ENCODE measurements at places on chromosomes 2 and 18.

DNA sequence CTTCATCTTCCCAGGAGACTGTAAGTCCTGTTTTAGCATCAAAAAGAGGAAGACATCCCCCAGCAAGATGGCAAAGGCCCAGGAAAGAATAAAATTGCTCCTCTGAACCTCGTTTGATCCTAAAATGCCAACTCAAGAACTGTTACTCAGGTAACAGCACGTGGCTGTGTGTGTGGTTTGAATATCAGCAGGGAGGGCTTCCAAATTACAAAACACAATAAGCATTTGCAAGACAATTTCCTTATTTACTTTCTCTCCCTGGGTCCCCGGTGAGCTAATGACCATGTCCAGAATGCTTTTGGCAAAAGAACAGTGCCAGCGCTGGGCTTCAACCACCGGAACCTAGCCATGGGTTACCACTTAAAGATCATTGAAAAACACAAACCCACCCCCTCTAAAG, 163.6 kb downstream of the C1D start:
- DNase-seq: no peak

DNA sequence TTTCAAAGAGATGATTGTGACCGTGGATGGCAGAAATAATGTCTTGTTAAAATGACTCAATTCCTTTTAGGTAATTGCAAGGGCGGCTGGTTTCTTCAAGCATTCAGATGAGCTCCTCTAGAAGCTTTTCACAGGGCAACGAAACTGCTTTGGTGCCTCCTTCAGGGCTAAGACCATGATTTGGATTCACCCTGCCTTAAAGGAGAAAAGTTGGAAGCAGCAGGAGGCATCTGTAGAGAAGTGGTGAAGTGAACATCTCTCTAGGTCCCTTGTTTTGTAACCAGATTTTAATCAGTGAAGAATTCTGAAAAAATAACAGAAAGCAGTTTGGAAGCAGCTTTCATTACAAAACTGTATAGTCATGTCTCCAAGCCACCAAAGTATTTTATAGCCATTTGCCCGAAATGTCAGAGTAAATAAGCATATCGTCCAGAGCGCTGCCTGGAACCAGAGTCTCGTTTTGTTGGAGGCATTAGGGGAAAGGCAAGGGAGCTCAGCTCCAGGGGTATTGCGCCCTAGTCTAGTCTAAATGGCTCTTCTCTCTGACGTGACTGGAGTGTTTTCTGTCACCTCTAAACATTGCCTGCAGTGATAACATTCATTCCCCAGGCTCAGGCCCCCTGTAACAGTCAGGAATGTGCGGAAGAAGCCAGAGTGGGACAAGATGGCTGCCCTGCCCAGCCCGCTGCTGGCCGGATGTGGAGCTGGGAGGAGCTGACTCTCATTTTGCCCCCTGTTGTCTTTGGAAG, 57.8 kb upstream of the ITGB6 start:
- DNase-seq: no peak

DNA sequence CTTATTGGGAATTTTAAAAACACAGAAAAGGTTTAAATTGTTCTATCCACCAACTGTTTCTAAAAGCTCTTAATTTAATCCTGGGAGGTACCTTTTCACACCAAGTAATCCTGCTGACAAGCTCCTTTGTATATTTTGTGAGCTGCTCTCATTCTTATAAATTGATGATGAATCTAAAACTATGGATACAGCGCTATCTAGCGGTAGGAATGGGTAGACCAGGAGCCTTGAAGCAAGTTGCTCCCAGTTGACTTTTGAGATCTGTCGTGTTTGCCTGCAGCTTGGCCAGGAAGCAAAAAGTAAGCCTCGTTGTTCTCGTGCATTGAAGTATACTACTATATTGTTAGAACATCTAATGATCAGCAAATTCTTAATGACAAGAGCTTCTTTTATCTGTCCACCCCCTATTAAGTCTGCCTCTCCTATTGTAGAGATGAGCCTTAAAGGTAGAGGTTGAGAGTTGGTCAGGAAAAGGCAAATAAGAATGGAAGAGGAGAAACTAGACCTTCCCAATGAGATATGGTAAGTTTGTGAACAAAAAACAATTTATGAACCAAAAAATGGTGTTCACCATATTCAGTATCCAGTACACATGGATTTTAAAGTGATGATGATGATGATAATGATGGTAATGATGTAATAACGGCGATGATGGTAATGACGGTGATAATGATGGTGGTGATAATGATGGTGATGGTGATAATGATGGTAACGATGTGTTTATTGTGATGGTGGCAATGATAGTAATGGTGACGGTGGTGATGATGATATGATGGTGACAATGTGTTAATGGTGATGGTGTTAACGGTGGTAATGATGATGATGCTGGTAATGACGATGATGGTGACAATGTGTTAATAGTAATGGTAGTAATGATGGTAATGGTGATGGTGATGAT, 212.1 kb upstream of the NCKAP5 start:
- no peak for DNase-seq

DNA sequence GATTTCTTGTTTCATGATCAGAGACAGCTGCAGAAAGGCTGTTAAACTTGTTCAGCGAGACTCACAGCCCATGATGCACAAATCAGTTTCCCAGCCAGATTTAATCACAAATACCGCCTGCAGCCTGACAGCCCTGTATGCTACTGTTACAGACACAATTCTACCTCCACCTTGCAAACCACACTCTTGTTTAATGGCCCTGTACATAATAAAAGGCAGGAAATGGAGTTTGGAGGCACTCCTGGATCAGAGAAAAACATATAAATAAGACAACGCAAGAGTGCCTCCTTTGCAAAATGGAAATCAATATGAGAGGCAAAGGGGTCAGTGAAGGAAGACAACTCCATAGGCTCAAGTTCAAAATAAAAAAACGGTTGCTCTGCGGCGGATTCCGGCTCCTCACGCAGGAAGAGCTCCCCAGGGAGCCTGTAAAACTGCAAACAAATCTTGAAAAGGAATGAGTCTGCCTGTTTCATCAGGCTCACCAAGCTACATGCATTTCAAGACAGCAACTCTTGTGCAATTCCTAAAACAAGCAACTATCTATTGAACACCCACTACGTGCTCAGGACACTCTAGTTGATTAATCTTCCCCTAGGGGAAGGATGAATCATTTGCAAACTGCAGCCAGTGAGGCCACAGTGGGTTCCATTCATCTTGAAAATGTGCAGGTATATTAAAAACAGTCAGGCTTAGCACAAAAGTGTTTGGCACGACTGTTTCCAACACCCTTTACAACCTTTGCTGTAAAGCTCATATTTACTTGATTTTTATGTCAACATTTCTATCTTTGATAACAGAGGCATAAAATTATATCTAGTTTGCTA, 37.5 kb downstream of the TBC1D8 start:
- DNase-seq: no peak

- DNase-seq: no peak
These were observed 2.2 kb downstream of the ST3GAL5 start for GRCh38 chr2:85886590-85886989.

- no peak for DNase-seq
These were observed 9.5 kb downstream of the CHAC2 start for GRCh38 chr2:53777134-53777533.

DNA sequence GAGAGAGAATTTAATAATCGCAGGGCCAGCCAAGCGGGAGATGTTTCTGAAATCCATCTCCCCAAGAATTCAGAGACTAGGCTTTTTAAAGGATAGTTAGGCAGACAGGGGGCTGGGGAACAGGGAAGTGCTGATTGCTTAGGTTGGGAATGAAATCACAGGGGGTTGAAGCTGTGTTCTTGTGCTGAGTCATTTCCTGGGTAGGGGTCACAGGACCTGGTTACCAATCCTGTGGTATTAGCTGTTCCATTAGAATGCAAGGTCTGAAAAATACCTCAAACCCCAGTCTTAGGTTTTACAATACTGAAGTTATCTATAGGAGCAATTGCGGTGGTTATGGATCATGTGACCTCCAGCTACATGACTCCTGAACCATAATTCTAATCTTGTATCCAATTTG, 4.6 kb downstream of the SP140 start:
- no peak for DNase-seq

- peak; percentile 76 for DNase-seq
These were observed at the start of gene ENOSF1 for GRCh38 chr18:712401-713134. Gene ENOSF1 (minus strand): TSS chr18:712630. CDS start chr18:712587, 43 bp downstream.

DNA sequence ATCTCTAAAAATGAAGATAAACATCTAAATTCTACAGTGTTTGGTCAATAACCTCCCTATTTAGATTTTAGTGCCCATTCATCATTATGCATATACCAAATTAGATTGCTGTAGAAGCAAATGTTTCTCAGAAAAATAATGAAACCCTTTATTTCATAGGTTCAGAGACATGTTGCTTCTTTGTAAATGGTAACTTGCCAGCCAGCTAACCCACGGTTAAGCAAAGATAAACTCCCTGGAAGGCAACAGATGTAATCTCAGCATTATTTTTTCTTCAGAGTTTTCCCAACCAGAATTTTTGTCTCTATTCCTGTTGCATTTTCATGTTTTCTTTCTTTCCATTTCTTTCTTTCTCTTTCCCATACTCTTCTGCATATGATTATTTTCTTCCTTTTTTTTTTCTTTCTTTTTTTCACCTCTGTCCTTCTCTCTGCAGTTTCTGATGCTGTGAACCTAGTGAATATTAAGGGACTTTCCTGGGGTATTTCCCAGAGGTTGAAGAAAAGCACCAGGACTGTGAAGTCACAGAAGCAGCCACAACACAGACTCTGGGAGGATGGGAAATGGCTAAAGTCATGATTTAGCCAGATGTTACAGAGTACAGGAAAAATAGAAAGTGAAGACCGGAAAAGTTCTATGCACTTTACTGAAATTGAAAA, 50.0 kb upstream of the DSG1 start:
- no peak for DNase-seq

DNA sequence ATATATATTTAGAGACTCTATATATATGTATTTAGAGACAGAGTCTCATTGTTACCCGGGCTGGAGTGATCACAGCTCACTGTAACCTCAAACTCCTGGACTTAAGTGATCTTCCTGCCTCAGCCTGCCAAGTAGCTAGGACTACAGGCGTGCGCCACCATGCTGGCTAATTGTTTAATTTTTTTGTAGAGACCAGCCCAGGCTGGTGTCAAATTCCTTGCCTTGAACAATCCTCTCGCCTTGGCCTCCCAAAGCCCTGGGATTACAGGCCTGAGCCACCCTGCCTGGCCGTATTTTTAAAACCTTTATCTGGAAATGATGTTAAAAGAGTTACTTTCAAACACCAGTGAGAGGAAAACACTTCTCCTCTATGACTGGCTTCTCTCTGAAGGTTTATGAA, 30.9 kb upstream of the PGAP1 start:
- DNase-seq: no peak

DNA sequence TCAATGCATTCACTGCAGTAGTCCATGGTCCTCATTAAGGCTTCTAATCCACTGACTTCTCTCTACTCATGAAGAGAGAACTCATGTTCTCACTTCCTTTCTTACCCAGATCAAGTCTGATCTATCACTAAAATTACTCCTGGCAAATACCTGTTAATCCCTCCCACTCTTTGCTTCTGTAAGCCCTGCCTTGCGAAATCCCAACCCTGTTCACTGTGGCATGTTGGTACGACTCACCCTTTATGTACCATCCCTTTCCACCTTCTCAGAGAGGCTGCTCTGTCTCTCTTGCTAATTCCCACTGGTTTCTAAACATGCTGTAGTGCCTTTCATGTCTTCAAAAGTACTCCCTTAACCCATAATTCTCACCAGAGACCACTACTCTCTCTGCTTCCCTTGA, 272.2 kb upstream of the ACVR2A start:
- DNase-seq: no peak

DNA sequence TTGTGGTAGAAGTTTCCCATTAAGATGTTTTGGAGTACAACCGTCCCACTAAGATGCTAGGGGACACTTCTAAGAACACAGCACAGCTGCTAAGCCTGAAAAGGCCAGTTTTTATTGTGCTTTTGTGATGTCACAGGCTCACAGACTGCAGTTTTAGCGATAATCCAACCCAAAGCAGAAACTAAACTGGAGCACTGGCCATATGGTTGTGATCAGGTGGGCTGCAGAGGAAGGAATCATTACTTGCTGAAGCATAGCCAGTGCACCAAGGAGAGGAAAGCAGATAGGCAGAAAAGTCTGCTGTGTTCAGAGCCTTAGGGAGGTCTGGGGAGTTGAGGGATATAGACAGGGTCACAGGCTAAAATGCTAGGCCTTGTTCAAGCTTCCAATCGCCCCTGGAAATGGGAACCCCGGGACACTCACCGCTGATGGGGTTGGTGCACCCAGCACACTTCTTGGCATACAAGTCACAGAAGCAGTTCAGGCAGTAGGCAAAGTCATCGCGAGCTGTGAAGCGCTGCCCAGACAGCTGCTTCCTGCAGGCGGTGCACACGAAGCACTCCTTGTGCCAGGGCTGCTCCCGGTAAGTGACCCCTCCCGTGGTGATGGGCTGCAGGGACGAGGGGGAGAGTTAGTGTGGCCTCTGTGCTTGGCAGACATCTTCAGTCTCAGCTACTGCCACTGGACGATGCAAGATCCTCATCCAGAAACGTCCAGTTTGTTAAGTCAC, 25.7 kb downstream of the C2orf49 start:
- no peak for DNase-seq

DNA sequence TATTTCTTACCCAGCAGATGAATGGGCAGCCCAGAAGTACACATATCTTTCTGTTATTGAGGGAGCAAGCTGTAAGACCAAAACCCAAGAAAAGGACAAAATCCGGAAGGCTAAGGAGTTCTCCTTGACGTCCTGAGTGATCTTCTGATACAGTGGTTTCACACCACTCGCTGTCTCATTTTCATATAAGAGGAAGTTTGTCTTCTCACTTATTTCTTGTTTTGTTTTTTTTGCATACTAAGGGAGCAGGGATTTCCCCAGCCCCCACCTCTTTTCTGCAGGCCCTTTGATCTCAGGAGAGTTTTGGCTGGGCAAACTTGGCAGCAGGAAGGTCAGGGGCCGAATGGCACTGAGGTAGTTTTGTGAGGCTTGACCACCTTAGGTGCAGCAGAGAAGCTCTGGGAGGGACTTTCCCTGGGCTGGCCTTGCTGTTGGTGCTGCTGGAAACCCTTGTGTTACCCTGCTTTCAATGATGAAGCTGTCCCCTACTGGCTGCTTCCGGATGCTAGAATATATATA, 13.3 kb downstream of the CHRNA1 start:
- DNase-seq: peak; percentile 66

DNA sequence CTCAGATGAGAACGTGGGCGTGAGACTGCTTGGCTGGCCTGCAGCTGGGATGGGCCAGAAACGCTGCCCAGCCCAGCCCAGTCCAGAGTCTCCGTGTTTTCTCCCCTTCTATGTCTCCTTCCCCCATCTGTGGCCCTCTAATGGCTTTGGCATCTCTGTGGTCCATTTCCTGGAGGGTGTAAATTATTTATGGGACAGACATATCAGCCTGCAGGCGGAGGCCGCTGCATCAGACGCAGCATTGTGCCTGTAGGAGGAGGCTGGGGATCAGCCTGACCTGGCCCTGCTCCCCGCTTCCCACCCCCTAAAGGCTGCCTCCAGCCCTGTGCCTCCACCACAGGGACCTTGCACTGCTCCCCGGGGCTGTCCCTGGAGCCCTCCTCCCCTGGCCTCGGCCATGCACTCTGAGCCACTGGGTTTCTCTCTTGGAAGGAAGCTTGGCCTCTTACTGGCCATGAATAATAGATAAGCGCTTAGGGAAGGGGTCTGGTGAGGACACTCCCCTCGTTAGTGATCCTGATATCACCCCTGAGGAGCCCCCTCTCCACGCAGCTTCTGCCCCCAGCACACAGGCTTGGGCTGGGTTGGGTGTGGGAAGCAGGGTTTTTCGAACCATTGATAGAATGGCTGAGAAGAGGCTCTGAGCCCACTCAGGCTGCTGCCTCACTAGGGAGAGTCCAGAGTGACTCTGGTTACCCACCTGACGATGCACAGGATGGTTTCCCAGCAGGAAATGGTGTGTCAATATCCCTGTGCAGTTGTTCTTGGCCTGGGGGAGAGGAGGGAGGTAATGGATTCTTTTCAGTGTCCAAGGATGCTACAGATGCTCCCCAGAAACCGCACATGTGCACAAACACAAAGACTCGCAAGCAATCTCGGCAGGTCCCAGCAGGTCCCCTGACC, 185.5 kb downstream of the MYCN start:
- no peak for DNase-seq

Data from central memory CD4-positive, alpha-beta T cell (primary cell).